Naive thymus-derived CD4-positive, alpha-beta T cell (primary cell): ENCODE measurements at places on chromosomes 16 and 17.

DNA sequence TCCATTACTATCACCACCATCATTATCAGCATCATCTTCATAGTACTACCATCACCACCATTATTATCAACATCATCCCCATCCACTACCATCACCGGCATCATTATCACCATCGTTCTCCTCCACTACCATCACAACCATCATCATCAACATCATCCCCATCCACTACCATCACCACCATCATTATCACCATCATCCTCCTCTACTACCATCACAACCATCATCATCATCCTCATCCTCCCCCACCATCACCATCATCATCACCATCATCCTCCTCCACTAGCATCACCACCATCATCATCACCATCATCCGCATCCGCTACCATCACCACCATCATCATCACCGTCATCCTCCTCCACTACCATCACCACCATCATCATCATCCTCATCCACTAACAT, 639.8 kb upstream of the RBFOX1 start:
- no peaks in the 10 kb centered on the region for H3K27me3 ChIP-seq
- H3K36me3 ChIP-seq, result no peaks in the 10 kb centered on the region
- H3K27ac ChIP-seq, result no peak overlapping the region

DNA sequence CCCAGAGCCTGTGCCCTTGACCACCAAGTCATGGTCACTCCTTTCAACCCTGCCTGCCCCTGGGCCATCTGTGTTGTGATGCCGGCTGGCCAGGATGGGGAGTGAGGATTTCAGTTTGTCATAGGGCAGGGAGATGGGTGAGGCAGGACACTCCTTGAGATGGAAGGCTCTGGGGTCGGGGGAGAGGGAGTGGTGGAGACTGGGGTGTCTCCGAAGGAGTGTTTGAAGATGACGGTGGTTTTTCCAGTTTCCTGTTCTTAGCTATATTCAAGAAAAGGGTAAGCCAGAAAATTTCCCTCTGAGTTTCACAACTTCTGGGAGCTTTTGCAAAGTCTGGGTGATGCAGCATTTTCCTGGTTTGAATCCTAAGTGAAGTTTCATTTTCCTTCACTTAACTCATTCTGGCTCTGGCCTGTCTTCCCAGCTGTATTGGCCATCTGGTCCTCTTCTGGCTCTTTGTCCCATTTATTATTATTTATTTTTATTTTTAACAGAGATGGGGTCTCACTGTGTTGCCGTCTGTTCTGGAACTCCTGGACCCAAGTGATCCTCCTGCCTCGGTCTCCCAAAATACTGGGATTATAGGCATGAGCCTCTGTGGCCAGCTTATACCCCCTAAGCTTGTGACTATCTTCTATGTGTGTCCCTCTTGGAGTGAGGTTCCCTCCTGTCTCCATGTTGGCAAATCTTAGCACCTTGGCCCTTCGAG, 27.7 kb downstream of the ABCC1 start:
- peaks cover 24% of the 10 kb centered on the region for H3K36me3 ChIP-seq
- no peak overlapping the region for H3K4me3 ChIP-seq
- H3K27ac ChIP-seq, result no peak overlapping the region
- no peak for DNase-seq

GRCh38 chr16:10647721-10648296, 46.9 kb downstream of the TEKT5 start:
- no peak overlapping the region for H3K4me3 ChIP-seq
- DNase-seq, result no peak
- no peaks in the 10 kb centered on the region for H3K27me3 ChIP-seq
- no peaks in the 10 kb centered on the region for H3K36me3 ChIP-seq

GRCh38 chr16:50285406-50286003, 19.2 kb downstream of the ADCY7 start:
- no peak overlapping the region for H3K4me3 ChIP-seq
- DNase-seq, result no peak
- H3K4me1 ChIP-seq, result peaks cover 57% of the 10 kb centered on the region
- H3K27ac ChIP-seq, result peak overlapping the region; percentile 59

DNA sequence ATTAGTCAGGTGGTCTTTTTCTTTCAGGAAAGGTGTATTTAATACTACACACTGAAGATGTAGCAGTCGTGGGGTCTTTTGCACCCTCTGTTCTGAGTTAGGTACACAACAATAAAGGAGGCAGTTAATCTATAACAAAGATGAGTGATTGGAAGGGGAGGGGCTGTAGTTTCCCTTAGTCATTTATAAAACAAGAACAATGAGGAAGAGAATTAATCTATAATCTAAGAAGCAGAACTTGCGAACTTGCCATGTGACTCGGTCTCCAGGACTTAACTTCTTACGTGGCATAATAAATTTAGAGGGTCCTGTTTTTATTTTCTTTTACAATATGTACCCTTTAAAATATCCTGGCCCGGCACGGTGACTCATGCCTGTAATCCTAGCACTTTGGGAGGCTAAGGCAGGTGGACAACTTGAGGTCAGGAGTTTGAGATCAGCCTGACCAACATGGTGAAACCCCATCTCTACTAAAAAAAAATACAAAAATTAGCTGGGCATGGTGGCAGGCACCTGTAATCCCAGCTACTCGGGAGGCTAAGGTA, 8.6 kb upstream of the APPBP2 start:
- no peak overlapping the region for H3K4me3 ChIP-seq
- no peaks in the 10 kb centered on the region for H3K27me3 ChIP-seq
- H3K36me3 ChIP-seq, result no peaks in the 10 kb centered on the region
- no peaks in the 10 kb centered on the region for H3K4me1 ChIP-seq
- no peak for DNase-seq

- H3K4me1 ChIP-seq, result no peaks in the 10 kb centered on the region
- no peak overlapping the region for H3K27ac ChIP-seq
- no peaks in the 10 kb centered on the region for H3K27me3 ChIP-seq
- H3K36me3 ChIP-seq, result no peaks in the 10 kb centered on the region
- H3K4me3 ChIP-seq, result no peak overlapping the region
- no peak for DNase-seq
Observed at GRCh38 chr17:5837055-5837491, 233.1 kb upstream of the WSCD1 start.

DNA sequence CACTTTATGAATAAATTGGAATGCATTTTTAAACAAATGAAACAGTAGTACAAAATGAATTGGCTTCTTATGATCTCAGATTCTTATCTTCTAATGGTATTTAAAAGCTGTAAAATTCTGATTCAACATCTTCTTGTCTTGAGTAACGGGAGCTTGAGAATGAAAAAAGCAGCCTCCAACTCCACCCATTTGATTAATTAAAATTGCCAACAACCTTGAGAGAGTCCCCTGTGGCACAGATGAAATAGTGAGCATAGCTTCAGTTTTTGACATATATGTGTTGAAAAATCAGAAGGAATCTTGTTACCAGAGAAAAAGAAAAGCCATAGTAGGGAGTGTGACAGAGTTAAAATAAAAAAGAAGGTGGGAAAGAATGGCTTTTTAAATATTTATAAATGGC, 1426.1 kb upstream of the CDH8 start:
- H3K36me3 ChIP-seq, result no peaks in the 10 kb centered on the region
- H3K27me3 ChIP-seq, result no peaks in the 10 kb centered on the region
- no peak overlapping the region for H3K4me3 ChIP-seq
- no peak overlapping the region for H3K27ac ChIP-seq
- no peak for DNase-seq

DNA sequence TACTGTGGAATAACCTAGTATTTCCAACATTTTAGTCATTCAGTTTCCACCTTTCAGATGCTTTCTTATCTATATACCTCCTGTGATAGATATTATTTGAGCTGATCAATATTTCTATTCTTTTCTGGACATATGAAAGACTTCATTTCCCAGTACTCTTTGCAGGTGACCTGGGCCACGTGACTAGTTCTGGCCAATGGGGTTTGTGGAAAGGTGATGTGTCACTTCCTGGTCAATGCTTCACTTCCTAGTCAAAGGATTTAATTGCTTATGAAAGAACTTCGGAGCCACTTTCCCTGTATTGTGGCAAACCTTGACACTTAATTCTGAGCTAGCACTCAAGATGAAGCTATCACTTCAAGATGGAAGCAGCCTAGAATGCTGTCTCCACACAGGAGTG, 248.9 kb upstream of the FOXF1 start:
- H3K27ac ChIP-seq, result no peak overlapping the region
- H3K36me3 ChIP-seq, result no peaks in the 10 kb centered on the region
- no peaks in the 10 kb centered on the region for H3K27me3 ChIP-seq
- no peak for DNase-seq
